Smooth muscle cell of trachea (primary cell): ENCODE measurements at places on chromosomes 6 and 20. TPM values are rescaled to one million over a fixed set of nuclear protein-coding genes. Genes with fewer than 3 reads are reported as not detected.

ENPP4 gene
- total RNA-seq = 0.50 and 1.0 TPM in 2 replicates

HS3ST5 gene
- not detected in 2 replicates for total RNA-seq

PAK5 gene
- total RNA-seq = under 0.01 TPM in 1 of 2 replicates, not detected in the other

LTA gene
- total RNA-seq = not detected in 2 replicates

OR2H1 gene
- total RNA-seq = not detected in 2 replicates

ABHD16B gene
- total RNA-seq = not detected in 2 replicates

AGPAT4 gene
- total RNA-seq = 12.9 and 14.1 TPM in 2 replicates

TRIM10 gene
- not detected in 2 replicates for total RNA-seq

TSBP1 gene
- not detected in 2 replicates for total RNA-seq

ITPA gene
- total RNA-seq = 34.7 and 38.1 TPM in 2 replicates

NOX3 gene
- not detected in 2 replicates for total RNA-seq

ID4 gene
- 3.6 and 3.8 TPM in 2 replicates for total RNA-seq

ECT2L gene
- total RNA-seq = 0.50 TPM in 1 of 2 replicates, not detected in the other

MEP1A gene
- total RNA-seq = not detected in 2 replicates

FAM83D gene
- total RNA-seq = 4.0 and 27.2 TPM in 2 replicates

MAS1 gene
- total RNA-seq = not detected in 2 replicates

CCM2L gene
- not detected in 2 replicates for total RNA-seq

PLEKHG1 gene
- 4.5 and 6.3 TPM in 2 replicates for total RNA-seq

UQCC2 gene
- 12.7 and 27.5 TPM in 2 replicates for total RNA-seq

EYA2 gene
- 0.44 and 1.5 TPM in 2 replicates for total RNA-seq

MUCL3 gene
- not detected in 2 replicates for total RNA-seq

CTAGE9 gene
- total RNA-seq = not detected in 2 replicates

TMEM181 gene
- 30.1 and 37.5 TPM in 2 replicates for total RNA-seq

MCHR2 gene
- not detected in 2 replicates for total RNA-seq

PKIB gene
- 2.6 and 11.1 TPM in 2 replicates for total RNA-seq

DHX16 gene
- 31.7 and 37.1 TPM in 2 replicates for total RNA-seq
